T-cell (primary cell): ENCODE measurements at places on chromosomes 2 and 18. TPM values are rescaled to one million over a fixed set of nuclear protein-coding genes. Genes with fewer than 3 reads are reported as not detected.

The RAB3GAP1 gene
- 48.8 TPM for total RNA-seq

GRCh38 chr2:140882671-140883620 lies 1247.9 kb downstream of the LRP1B start:
- DNase-seq: no peak

The SCYGR7 gene
- not detected for total RNA-seq

The CRYBA2 gene
- total RNA-seq: not detected

- no peak for DNase-seq
Measured at GRCh38 chr2:113907297-113907696, 17.4 kb downstream of the ACTR3 start.

DNA sequence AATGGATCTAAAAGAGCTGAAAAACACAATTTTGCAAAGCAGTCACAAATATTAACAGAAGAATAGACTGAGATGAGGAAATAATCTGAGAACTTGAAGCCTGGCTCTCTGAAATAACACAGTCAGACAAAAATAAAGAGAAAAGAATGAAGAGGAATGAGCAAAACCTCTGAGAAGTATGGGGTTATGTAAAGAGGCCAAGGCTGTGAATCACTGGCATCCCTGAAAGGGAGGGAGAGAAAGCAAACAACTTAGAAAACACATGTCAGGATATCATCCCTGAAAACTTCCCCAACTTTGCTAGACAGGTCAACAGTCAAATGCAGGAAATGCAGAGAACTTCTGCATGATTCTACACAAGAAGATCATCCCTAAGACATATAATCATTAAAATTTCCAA lies 73.5 kb upstream of the LHCGR start:
- no peak for DNase-seq

The NT5DC4 gene
- total RNA-seq: not detected

DNA sequence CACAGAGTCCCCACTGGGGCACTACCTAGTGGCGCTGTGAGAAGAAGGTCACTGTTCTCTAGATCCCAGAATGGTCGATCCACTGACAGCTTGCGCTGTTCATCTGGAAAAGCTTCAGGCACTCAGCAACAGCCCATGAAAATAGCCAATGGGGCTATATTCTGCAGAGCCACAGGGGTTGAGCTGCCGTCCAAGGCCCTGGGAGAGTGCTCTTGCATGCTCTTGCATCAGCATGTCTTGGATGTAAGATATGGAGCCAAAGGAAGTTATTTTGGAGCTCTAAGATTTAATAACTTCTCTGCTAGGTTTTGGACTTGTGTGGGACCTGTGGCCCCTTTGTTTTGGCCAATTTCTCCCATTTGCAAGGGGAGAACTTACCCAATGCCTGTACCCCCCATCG lies 164.7 kb upstream of the HNMT start:
- DNase-seq: no peak

DNA sequence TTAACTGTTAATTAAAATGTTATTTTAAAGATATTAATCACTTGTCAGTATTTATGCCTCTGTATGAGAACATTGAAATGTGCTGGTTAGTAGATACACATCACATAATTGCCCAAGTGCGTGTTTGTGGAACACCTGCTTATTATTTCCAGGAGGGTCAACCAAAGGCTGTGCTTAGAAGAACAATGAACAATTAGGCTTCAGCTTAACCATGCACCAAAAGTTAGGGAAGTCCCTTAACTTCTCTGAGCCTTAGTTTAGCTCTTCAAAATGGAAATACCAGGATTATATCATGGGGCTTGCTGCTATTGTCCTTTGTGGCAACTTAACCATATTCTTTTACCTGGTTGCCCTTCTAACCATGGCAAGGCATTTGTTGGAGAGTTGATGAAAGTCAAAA lies 43.0 kb upstream of the PLA2R1 start:
- no peak for DNase-seq

DNA sequence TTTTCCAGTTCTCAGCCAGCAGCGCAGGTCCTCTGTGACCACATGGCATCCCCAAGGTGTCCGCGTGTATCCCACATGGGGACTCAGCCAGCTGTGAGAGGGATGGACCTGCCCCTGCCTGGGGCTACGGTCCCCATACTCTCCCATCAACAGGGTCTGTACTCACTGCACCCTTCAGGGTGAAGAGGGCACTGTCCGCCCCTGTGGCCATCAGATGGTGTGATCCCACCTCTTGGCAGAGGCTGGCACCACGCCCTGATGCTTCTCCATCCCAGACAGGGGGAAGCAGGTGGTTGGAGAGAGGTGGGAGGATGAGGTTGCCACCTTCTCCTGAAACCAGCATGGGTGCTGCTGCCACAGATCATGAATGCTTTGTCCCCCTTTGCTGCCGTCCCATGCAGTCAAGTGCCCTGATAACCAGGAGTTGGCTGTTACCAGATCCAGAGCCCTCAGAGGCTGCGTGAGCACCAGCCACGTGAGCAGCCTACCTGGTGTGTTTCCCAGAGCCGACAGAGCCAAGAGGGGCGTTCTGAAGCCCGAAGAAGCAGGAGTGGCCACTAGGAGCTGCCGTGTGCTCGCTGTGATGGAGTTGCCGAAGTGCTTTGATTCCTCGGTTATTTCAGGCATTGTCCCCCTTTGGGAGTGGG lies 93.9 kb downstream of the SH3RF3 start:
- DNase-seq: no peak

- DNase-seq: peak; percentile 53
Measured at GRCh38 chr2:160493227-160494028, at the start of gene RBMS1. RBMS1 (minus strand) TSS chr2:160493807; CDS start chr2:160493363, 444 bp downstream.

DNA sequence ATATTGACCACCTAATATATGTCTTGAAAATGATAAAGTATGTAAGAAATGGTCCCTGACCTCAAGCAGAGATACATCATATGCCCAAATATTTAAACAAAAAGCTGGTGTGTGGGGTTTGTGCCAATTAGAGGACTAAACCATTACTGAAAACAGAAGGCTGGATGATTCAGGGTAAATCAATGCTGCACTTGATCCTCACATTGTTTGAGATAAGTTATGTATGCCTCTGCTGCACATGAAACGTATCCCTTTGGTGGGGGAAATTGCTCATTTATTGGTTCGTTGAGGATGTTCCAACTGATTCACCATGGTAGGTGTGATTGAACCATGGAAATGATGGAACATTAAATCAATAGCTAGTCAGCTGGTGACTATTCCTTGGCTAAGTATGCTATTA lies 24.7 kb upstream of the DARS1 start:
- no peak for DNase-seq
